ENCODE measurements at places on chromosomes 3 and 15. TPM values are rescaled to one million over a fixed set of nuclear protein-coding genes. Genes with fewer than 3 reads are reported as not detected.

DNA sequence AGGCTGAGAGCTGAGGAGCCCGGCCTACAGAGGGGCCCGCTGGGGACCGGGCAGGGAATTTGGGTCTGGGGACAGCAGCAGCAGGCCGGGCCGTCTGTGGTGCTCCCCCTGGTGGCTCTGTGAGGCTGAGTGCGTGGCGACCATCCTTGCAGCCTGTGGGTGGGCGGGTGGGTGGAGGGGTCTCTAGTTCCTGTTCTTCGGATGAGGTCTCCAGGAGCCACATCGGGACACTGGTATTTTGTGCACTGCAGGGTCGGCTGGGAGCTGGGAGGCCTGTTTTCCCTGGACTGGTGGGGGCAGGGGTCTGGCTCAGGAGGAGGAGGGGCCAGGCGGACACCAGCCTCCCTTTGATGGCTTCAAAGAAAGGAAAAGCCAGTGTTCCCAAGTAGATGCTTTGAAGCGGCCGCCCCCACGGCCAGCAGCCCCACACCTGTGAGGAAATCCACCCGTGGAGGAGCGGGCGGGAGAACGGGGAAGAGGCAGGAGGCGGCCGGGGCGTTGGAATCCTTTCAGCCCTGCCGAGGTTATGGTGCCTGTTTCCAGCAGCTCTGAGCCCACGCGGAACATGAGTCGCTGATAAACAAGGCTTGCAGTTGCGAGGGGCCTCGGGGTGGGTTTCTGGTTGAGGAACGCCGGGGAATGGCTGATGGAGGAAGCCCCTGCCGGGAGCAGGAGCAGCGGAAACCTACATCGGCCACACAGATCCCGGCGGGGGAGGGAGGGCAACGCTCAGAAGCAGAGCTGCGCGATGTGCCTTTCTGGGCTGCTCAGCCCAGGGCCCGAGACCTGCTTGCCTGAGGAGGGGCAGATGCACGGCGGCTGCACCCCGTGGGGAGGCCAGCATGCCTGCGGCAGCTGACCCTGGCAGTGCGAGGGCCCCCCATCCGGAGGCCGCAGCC is 154.3 kb downstream of the NSMCE3 start:
- DNase-seq, result no peak
- H3K27me3 ChIP-seq, result no peaks in the 10 kb centered on the region
- H3K27ac ChIP-seq, result no peak overlapping the region
- no peaks in the 10 kb centered on the region for H3K4me1 ChIP-seq
- no peaks in the 10 kb centered on the region for H3K36me3 ChIP-seq

DNA sequence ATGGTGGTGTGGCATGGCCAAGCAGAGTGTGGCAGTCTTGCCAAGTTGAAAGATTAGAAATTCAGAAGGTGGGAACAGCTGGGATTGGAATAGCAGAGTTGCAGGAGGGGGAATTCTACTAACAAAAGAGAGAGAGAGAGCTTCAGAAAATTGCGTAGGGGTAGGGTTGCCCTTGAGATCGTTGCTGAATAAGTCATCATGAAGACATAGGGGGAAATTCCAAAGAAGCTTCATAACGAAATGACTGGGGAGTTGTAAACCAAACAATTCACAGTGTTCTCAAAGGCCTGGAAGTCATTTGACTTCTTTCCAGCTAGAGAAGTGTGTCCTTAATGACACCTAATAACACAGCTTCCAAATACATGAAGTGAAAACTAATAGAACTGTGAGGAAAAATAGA is 26.3 kb upstream of the TIPARP start:
- no peaks in the 10 kb centered on the region for H3K36me3 ChIP-seq
- H3K27ac ChIP-seq, result no peak overlapping the region
- peaks cover 17% of the 10 kb centered on the region for H3K4me1 ChIP-seq
- DNase-seq, result no peak

DNA sequence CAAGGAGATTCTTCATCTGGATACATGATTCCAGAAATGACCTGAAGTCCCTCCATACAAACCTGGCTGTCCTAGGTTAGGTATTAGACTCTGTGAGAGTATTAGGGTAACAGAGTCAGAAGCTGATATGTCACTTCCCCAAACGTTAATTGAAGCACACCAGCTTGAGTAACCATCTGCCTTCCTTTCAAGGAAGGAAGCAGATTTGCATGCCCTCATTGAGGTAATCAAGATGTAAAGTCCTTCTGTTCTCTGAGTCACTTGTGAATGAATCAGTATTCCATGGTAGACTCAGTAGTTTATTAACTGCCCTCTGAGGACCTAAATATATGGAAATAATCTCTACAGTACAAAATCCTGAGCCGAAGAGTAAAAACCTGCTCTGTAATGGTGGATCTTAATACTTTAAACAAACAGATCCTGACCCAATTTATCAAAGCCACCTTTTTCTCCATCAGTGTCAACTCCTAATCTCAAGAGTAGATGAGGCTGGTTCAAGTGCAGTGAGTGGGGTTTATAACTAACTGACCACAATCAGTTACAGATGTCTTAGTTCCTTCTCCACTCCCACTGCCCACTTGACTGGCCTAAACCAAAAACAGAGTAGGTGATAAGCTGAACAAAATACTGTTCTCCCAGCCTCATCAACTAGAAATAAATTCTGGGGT is 246.2 kb upstream of the CHRM5 start:
- H3K4me1 ChIP-seq, result no peaks in the 10 kb centered on the region
- no peak overlapping the region for H3K4me3 ChIP-seq
- DNase-seq, result no peak
- H3K36me3 ChIP-seq, result no peaks in the 10 kb centered on the region

GRCh38 chr3:71763426-71763825 is 9.8 kb downstream of the GPR27 start:
- H3K4me1 ChIP-seq, result no peaks in the 10 kb centered on the region
- no peaks in the 10 kb centered on the region for H3K36me3 ChIP-seq
- no peak overlapping the region for H3K27ac ChIP-seq

- no peaks in the 10 kb centered on the region for H3K27me3 ChIP-seq
- H3K4me3 ChIP-seq, result peak overlapping the region; percentile 50
- H3K27ac ChIP-seq, result peak overlapping the region; percentile 58
- peaks cover 32% of the 10 kb centered on the region for H3K4me1 ChIP-seq
- H3K36me3 ChIP-seq, result no peaks in the 10 kb centered on the region
Observed at GRCh38 chr3:186909078-186909853, 21.1 kb upstream of the ST6GAL1 start.

RLBP1 gene
- polyA plus RNA-seq, result not detected

CYP1A2 gene
- polyA plus RNA-seq, result not detected

Measured in CD4-positive, alpha-beta memory T cell (primary cell).